Esophagus muscularis mucosa (tissue), 4 donors: ENCODE measurements at places on chromosomes 11 and 22. TPM values are rescaled to one million over a fixed set of nuclear protein-coding genes. Genes with fewer than 3 reads are reported as not detected.

Gene FGF4
- total RNA-seq, result not detected

Gene MYBPC3
- not detected for total RNA-seq

Gene SCGB1A1
- 3.0 TPM for total RNA-seq

Gene RIC3
- total RNA-seq, result 12.8 TPM

Gene ZNF215
- 0.17 TPM for total RNA-seq

Gene INPPL1
- 117 TPM for total RNA-seq

Gene MFRP
- not detected for total RNA-seq

Gene SAA2
- total RNA-seq, result not detected

Gene GGTLC2
- not detected for total RNA-seq

Gene MYO18B
- 0.19 TPM for total RNA-seq

Gene SLC22A12
- total RNA-seq, result not detected

Gene ZBTB16
- 256 TPM for total RNA-seq

Gene C11orf98
- 30.1 TPM for total RNA-seq

Gene OR51G1
- total RNA-seq, result not detected

Gene HOATZ
- not detected for total RNA-seq

Gene LINC01488
- total RNA-seq, result not detected

Gene PATL1
- total RNA-seq, result 12.5 TPM

- no peak for DNase-seq
These were observed 10.7 kb upstream of the CKAP5 start for GRCh38 chr11:46856605-46857343.

DNA sequence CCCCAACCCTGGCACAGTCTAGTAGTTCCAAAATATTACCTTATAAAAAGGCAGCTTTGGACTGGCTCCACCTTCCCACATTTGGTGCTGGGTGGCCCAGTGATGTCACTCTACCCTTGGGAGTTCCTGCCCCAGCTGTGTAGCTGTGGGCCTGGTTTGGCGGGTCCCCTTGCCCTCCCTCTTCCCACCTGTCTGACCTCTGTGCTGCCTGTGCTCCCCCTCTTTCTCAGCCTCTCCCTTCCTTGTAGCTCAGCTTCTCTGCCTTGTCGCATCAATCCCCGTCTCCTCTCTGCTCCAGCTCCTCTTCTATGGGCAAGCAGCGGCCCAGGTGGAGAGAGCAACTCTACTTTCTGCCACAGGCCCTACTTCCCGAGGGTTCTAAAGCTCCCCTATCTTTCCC is 54.6 kb downstream of the CHRDL2 start:
- DNase-seq, result no peak

DNA sequence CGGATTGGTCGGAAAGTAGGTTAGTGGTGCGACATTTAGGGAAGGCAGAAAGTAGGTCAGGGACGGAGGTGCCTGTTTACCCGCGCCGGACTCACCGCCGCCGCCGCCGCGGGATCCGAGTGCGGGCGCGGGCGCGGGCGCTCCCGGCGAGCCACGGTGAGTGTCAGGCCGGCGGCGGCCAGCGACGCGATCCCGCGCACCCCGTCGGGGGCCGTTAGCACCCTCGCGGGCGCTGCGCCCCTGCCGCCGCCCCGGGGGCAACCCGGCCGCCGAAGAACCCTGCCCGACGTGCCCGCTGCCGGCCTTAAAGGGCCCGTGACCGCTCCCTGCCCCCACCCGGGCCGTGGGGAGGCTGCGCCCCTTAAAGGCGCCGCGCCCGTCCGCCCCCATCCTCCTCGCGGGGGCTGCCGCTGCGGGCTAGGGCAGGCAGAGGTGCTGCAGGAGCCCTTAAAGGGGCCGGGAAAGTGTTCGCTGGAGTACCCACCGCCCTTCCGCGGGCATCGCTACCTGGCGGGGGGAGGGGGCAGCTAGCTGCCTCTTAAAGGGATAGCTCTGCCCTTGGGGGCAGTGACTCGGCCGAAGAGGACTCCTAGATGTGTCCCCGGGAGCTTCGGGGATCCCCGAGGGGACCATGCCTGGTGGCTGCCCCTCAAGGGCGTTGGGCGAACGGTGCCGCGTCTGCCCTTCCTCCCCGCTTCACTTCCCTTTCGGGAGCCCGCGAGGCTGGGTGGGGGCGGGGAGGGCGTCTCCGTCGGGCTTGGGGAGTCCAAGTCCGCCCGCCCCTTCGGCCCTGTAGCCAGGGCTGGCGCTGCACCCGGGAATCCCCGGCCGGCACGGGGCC is at the start of gene BMAL1:
TSS of gene BMAL1 (plus strand) at position 23 of the 841 bp plus-strand sequence. CDS start 76,519 bp downstream, outside the sequence.
- peak; percentile 89 for DNase-seq

DNA sequence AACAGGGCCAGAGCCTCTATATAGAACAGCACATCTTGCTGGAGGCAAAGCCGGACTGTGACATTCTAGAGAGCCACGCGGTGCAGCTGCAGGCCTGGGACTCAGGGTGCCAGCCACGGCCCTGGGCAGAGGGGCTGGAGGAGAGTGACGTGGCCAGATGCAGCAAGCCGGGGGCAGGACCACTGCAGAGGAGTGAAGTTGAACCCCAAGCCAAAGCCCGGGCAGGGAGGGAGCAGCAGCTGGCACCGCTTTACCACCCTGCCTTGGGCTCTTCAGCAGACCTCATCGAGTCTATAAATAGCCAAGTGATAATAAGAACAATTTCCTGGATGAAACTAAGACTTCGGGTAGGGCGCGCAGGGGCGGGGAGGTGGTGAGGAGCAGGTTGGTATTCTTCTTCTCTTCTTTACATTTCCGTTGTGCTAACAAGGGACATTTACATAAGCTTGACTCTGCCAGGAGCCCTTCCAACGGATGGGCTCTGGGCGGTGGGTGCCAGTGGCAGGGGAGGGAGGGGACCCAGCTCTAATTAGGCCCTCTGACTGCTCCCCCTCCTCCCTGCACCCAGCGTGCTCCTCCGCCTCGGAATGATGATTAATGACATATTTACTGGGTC is 110.2 kb downstream of the ST3GAL4 start:
- DNase-seq, result no peak

DNA sequence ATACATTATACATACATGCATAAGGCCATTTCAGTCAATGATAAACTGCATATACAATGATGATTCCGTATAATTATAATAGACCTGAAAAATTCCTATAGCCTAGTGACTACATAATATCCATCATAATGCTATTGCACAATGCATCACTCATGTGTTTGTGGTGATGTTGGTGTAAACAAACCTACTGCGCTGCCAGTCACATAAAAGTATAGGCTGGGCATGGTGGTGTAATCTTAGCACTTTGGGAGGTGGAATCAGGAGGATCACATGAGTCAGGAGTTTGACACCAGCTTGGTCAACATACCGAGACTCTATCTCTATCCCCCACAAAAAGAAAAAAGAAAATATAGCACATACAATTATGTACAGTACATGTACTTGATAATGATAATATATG is 163.7 kb upstream of the DDI1 start:
- DNase-seq, result no peak

- DNase-seq, result no peak
These were observed 2.7 kb downstream of the MUC5B start for GRCh38 chr11:1225386-1226225.

DNA sequence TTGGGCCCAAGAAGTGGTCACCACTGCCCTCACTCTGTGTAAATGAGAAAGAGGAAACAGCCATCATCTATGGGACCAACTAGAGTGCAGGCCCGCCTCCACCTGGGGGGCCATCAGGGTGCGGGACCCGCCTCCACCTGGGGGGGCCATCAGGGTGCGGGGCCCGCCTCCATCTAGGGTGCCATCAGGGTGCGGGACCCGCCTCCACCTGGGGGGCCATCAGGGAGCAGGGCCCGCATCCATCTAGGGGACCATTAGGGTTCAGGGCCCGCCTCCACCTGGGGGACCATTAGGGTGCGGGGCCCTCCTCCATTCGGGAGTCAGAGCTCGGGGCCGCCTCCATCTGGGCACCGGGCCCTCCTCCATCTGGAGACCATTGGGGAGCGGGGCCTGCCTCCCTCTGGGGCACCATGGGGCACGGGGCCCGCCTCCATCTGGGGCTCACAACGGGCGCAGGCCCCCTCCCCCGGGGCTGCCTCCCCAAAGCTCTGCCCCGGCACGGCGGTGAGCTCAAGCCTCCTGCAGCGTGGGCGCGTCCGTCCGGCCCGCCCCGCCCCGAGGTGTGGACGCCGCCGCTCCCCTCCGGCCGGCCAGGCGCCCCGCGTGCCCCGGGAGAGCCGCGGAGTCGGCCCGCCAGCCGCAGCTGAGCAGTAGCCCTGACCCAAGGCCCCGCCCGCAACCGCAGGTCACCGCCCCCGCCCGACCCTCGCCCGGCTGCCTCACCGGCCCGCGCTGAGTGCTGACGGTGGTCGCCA is 512 bp downstream of the TOLLIP start:
- DNase-seq, result no peak

- no peak for DNase-seq
These were observed 43.9 kb downstream of the RAB30 start for GRCh38 chr11:83027794-83028193.

DNA sequence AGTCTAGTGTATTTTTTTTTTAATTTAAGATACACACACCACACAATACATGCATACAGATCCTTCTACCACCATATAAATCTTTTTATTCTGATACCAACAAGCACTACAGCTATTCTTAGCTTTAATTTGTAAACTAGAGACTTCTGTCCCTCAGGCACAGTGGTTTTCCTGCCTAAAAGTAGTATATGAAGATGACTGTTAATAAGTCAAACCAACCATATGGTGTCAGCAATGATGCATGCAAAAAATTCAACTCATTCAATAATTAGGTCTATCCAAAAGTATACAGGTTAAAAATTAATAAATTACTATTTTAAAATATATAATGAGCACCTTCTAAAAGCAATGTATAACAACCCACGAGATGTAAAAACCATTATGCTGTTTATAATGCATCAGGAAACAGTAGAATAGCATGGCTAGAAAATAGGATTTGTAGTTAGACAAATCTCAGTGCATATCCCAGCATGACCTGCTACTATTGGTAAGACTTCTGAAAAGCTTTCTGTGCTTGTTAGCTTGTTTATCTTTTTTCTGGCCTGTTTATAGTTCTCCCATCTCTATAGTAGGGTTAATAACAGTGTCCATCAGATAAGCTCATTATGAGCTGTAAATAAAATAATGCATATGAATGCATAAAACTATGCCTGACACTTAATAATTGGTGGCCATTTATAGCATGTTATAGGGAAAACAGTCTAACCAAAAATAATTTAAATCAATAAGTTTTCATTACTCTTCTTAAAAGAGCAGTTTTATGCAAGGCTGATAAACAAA is 10.2 kb downstream of the RAB38 start:
- DNase-seq, result no peak

DNA sequence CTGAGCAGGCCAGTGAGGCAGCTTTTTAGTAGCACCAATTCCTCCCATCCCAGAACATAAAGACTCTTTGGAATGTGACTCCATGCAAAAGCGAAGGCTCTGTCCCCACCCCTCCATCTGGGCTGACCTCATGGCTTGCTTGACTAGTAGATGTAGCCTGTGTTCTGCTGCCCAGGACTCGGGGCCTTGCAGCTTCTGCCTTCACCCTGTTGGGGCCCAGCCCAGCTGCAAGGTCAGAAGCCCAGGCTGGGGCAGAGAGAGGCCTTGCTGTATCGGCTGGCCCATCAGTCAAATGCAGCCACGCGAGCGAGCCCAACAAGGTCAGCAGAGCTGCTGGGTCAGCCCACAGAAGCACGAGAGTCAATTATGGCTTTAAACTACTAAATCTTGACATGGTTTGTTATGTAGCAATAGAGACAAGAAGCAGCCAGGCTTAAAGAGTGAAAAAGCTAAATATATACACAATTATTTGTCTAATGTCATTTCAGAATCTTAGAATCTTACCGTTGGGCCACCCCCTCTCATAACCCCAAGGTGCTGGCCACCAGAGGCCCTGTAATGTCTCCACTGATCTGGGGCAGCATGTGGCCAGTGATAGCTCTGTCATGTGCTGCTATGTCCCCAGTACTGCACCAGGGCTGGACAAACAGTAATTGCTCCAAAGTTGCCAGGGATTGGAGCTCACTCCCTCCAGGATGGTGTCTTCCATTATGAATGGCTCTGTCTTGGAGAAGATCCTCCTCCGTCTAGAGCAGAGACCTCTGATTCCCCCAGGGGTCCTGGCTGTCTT is 10.4 kb upstream of the WNT11 start:
- no peak for DNase-seq

DNA sequence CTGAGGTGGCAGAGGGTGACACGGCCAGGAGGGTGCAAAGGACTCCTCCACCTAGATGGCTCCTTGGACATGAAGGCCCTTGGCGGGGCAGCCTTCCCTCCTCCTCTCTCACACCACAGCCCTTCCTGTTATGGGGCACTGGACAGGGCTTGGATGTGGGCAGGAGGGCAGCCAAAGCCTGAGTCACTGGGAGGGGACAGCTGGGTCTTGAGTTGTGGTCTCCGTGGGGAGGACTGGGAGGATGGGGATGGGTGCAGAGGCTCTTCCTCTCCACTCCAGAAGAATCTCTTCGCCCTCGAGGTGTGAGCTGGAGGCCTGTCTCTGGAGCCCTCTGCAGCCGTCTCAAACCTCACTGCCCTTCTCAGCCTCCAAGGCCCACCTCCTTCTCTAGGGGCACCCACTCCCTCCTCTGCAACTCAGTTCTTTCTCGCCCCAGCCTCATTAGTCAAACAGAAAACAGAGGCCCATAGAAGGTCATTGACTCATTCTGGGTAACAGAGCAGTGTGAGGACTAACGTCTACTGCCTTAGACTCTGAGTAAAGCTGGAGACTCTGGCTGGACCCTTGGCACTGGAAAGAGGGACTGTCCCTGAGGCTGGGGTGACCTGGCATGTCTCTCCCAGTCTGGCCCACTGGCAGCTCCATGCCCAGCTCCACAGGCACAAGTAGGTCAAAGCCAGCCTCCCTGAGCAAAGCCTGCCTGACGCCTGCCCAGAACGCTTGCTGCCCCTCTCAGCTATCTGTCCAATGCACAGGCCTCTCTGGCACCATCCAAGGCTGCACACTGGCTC is 47.5 kb upstream of the CDON start:
- DNase-seq, result no peak

GRCh38 chr11:80948781-80949180 is 1508.0 kb upstream of the TENM4 start:
- DNase-seq, result no peak

DNA sequence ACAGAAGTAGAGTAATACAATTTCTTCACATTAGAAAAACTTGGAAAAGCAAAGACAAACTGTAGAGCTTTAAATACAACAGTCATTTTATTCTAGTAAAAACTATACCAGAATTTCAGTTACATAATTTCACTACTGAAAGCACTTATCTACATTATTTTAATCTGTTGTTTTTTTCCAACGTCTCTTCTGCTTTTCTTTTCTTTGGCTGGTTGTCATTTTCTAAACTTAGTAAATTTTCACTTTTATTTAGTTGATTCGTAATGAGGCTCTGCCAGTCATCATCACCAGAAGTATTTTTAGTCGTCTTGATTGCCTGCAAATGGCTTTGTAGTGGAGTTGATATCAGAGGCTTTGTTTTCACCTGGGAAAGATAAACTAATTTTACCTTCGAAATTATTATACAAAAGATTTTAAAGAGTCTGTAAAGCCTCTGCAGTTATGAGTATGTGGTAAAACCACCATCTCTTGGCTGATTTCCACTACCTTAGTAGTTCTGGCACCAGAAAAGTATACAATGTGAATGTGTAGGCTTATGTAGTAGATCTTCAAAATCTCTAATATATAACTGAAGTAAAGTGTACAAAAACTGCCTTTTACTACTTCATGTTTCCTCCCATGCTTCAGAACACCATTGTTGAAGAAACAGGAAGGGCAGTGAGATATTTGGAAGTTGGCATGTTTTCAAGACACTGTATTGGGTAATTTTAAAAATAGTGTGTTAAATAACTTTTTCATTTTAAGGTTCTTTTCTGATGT is 19.2 kb downstream of the EIF3M start:
- no peak for DNase-seq
